Activated CD4-positive, alpha-beta T cell treated with anti-CD3 and anti-CD28 coated beads, Interleukin-2, amount 50 U/mL, for 4 hours (primary cell): ENCODE measurements at places on chromosomes 11 and 22.

DNA sequence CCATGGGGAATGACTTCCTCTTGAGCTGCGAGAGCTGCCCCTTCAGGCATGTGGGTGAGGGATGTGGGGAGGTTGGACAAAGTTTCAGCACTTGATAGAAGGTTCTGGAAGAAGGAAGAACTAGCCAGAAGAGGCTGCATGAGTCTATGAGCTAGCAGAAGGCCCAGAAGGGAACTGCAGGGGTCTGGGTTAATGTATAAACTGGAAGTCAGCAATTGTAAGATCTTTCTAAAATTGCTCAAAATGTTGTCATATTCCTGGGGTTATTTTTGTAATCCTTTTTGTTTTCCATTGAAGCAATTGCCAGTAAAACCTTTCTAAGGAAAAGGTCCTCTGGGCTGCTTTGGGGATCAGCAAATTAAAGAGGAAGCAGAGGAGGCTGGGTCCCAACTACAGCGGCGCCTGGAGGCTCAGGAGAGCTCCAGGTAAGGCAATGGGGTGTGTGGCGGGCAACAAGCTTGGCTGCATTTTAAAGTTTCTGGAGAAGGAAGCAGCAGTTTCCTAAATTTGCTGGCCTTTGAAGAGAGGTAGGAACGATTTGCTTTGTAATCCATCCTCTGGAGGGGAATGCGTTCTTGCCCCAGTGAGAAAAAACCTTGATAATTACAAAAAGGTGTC is 29.2 kb downstream of the ADAMTS15 start:
- DNase-seq: no peak

GRCh38 chr11:19703211-19703610 is 9.4 kb upstream of the NAV2 start:
- no peak for DNase-seq

- DNase-seq: no peak
Observed at GRCh38 chr22:43919106-43919973, 4.3 kb upstream of the PNPLA3 start.

GRCh38 chr11:37503411-37504059 is 905.5 kb upstream of the RAG2 start:
- DNase-seq: no peak

GRCh38 chr11:79852176-79852575 is 411.3 kb upstream of the TENM4 start:
- no peak for DNase-seq

GRCh38 chr11:64764040-64764611 is 4.4 kb upstream of the PYGM start:
- peak; percentile 46 for DNase-seq

- no peak for DNase-seq
Observed at GRCh38 chr22:32855045-32855756, 53.7 kb downstream of the TIMP3 start.

DNA sequence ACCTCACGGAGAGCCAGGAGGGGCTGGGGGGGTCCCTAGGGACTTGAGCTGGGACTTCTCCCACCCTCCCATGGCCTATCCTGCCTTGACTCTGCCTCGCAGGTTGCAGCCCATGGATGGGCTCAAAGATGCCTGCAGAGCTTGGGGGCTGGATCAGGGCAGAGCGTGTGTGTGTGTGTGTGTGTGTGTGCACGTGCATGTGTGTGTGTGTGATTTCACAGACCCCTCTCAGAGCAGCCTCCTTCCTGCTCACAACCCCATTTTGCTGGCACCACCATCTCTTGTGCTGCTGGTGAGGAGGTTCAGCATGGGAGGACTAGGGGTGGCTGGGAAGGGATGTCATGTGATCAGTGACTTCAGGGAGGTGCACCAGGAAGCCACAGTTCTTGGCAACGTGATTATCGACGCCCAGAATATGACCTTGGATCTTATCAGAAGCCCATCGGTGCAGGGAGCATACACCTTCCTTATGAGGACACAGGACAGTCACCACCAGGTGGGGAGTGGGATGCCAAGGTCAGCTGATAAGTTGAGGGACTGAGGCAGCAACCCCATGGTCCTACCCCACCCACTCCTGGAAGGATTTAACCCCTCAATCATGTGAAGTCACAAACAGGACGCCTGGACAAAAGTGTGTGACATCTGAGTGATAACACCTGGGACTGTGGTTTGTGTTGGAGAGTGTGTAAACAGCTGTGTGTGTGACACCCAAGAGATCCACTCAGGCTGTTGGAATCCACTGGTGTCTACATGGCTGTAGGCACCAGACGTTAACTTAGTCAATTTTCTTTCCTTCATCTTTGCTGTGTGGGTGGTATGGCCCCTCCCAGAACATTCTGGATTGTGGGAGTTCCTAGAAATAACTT is 1.8 kb upstream of the NAALADL1 start:
- DNase-seq: no peak

DNA sequence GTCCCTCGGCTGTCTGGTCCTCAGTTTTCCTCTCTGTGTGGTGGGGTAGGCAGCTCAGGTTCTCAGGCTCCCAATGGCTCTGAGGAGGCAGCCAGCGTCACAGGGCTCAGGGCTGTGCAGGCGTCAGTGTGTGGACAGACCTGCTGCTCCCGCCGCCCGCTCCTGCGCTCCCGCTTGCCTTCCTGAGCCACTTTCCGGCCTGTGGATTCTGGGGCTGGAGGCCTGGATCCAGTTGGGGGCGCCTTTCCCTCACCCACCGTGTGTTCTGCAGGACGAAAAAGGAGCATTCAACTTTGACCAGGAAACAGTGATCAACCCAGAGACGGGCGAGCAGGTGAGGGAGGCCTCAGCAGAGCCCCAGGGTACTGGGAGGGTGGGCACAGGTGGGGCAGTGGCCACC is 14.7 kb downstream of the DPP3 start:
- no peak for DNase-seq
